ENCODE measurements at places on chromosomes 13 and 19.
A peak's percentile ranks its signal among the peaks of the same experiment; 100 is the strongest.

DNA sequence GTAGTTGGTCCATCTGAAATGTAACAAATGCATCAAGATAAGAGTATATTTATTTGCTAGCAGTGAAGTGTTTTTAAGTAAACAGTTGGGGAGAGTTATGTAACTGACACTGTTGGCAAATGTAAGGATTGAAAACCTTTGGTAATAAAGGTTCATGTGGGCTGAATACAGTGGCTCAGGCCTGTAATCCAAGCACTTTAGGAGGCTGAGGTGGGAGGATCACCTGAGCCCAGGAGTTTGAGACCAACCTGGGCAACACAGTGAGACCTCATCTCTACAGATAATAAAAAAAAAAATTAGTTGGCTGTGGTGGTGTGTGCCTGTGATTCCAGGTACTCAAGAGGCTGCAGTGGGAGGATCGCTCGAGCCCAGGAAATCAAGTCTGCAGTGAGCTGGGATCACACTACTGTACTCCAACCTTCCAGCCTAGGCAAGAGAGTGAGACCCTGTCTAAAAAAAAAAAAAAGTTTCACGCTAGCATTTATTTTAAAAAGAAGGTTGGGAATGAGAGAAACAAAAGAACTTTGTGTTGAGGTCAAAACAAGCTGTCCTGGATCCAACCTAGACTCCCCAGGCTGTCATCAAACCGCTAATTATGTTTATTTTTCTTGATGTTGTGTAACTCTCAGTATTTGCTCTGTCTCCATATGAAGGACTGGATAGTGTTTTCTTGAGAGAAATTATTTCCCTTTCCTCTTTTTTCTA is 20.7 kb downstream of the SETDB2 start:
- no peak for DNase-seq

GRCh38 chr13:101579281-101579802 is 126.9 kb downstream of the ITGBL1 start:
- no peak for DNase-seq

GRCh38 chr13:57582032-57582431 is 49.5 kb upstream of the PCDH17 start:
- DNase-seq, result peak; percentile 9

GRCh38 chr19:46786236-46787039 is 2.0 kb downstream of the SLC1A5 start:
- peak; percentile 76 for DNase-seq

DNA sequence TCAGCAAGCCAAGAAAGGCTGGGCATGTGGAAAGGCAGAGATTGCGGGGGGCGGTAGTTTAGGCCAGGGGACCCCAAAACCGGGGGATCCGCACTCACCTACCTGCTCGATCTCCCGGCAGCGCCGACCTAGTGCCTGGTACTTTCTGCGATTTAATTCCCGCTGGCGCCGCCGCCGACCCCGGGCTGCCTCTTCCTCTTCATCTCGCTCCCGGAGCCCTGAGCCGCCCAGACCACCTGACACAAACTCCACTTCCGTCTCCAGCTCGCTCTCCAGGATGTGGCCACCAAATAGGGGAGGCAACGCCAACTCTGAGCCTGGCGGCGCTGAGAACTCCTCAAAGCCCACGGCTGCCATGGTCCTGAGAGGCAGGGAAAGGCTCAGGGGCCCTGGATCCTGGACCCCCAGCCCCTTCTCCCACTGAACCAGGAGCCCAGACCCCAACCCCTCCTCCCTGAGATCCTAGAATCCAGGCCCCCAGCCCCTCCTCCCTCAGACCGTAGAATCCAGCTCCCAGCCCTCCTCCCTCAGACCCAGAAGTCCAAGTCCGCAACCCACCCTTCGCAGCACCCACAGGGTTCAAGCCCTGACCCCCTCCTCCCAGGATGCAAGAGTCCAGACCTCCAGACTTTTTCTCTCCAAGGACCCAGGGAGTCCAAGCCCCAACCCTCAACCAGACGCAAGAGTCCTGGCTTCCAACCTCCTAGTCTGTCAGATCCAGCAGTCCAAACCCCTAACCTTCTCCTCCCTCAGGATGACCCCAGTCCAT is 933 bp downstream of the TFPT start:
- DNase-seq, result peak; percentile 24

DNA sequence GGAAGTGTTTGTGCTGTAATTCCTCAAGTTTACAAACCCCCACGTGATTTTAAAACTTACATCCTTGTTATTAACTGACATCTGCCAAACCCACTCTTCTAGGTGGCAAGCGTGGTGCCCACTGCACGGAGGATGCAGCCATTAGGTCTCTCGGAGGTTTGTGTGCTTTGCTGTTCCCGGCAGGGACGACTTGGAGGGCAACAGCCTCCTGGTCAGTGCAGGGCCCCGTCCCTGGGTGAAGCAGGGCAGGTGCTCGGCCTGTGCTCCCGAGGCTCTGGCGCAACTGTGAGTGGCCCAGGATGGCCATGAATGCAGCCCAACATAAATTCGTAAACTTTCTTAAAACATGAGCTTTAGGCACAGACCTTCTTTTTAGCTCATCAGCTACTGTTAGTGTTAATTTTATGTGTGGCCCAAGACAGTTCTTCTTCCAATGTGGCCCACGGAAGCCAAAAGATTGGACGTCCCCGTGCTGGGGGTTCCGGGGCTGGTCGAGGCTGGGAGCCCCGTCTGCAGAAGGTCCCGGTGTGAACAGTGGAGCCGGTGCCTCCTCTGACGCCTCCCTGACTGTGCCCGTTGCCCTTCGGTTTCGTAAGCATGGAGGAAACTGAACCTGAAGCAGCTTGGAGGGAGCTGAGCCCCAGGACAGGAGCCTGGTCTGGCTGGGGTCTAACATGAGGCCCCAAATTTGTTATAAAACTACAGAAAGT is 11.9 kb downstream of the GAS6 start:
- DNase-seq, result no peak
